ENCODE measurements at places on chromosomes 3 and 15. TPM values are rescaled to one million over a fixed set of nuclear protein-coding genes. Genes with fewer than 3 reads are reported as not detected.

GRCh38 chr3:172129498-172129849 lies 90.1 kb downstream of the FNDC3B start:
- peaks cover 51% of the 10 kb centered on the region for H3K4me1 ChIP-seq
- peak overlapping the region; percentile 79 for H3K27ac ChIP-seq
- H3K4me3 ChIP-seq, result no peak overlapping the region
- no peak for DNase-seq
- H3K27me3 ChIP-seq, result no peaks in the 10 kb centered on the region

The CD96 gene
- 24.3 TPM for total RNA-seq

The POLR2M gene
- total RNA-seq, result 55.0 TPM

DNA sequence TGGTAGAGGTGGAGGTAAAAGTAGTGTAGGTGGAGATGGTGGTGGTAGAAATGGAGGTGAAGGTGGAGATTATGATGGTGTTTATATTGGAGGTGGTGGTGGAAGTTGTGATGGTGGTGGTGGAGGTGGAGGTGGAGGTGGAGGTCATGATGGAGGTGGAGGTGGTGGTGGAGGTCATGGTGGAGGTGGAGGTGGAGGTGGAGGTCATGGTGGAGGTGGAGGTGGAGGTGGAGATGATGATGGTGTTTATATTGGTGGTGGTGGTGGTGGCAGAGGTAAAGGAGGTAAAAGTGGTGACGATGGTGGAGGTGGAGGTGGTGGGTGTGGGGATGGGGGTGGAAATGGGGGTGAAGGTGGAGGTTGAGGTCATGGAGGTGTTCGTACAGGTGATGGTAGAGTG lies 107.8 kb downstream of the ASB7 start:
- H3K27me3 ChIP-seq, result no peaks in the 10 kb centered on the region
- DNase-seq, result no peak
- no peak overlapping the region for H3K27ac ChIP-seq
- H3K4me1 ChIP-seq, result no peaks in the 10 kb centered on the region
- no peaks in the 10 kb centered on the region for H3K36me3 ChIP-seq

The ACTRT3 gene
- total RNA-seq, result 2.1 TPM

- H3K4me1 ChIP-seq, result no peaks in the 10 kb centered on the region
- DNase-seq, result no peak
- H3K4me3 ChIP-seq, result no peak overlapping the region
- no peak overlapping the region for H3K27ac ChIP-seq
These were observed 73.3 kb upstream of the SNRK start for GRCh38 chr3:43212914-43213611.

The CACNA1D gene
- total RNA-seq, result 20.9 TPM

DNA sequence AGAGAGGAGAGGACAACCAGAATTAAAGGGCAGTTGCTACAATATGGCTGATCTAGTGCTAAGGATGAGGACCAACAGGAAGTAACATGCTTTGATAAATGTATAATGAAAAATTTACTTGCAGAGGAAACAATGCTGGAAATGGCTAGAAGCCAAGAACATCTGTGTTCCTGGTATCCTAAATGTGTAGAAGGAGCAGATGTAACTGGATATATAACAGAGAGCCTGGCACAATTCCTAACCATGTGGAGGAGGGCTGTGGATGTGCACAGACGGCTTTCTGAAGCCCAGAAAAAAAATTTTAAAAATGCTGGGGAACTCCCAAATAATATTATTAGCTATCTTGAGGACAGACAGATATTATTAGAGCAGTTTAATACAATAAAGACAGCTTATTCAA lies 159.4 kb upstream of the GBE1 start:
- H3K27ac ChIP-seq, result no peak overlapping the region
- H3K27me3 ChIP-seq, result no peaks in the 10 kb centered on the region
- no peak overlapping the region for H3K4me3 ChIP-seq
- DNase-seq, result no peak

The COL6A6 gene
- not detected for total RNA-seq

DNA sequence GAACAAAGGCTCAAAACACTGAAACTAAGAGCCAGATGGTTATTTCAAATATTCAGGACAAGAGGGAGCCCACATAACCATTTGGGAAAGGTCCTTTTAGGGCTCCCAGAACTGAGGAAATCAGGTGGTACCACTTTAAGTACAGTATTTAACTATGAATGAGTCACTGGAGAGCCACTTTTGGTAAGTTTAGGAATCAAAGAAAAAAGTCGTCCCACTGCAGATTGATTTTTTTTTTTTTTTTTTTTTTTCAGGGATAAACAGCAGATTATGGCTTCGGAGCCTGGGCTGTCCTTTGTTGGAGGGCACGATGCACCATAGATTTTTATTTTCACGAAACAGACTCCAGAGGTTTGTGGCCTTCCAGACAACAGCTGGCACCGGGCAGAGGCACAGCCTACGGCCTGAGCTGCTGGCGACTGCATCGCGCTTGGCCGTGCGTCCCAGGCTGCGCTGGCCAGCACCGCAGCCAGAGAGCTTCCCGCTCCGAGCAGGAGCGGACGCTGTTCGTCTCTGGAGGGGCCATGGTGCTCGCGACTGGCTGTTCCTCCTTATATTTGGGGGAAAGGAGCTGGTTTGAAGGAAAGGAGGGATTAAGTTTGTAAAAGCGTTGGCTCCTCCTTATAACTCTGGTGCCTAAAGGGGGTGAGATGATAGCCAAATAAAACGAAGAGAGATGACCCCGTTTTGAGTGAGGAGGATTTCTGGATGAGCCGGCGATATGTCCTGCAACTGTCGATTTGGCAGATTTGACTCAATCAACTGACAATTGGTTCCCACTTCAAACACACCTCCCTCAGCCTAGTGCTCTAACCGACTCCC lies 152.9 kb upstream of the GOLIM4 start:
- peaks cover 7% of the 10 kb centered on the region for H3K4me1 ChIP-seq
- no peaks in the 10 kb centered on the region for H3K36me3 ChIP-seq
- no peak for DNase-seq
- peak overlapping the region; percentile 53 for H3K4me3 ChIP-seq

- H3K4me1 ChIP-seq, result peaks cover 13% of the 10 kb centered on the region
- no peaks in the 10 kb centered on the region for H3K36me3 ChIP-seq
- no peaks in the 10 kb centered on the region for H3K27me3 ChIP-seq
- peak overlapping the region; percentile 71 for H3K4me3 ChIP-seq
- peak overlapping the region; percentile 91 for H3K27ac ChIP-seq
These were observed 4.0 kb downstream of the FBXL22 start for GRCh38 chr15:63601026-63601703.

The CD80 gene
- 2.4 TPM for total RNA-seq

The CRYGS gene
- total RNA-seq, result 60.7 TPM

The APBA2 gene
- 8.2 TPM for total RNA-seq

The NAALADL2 gene
- 10.1 TPM for total RNA-seq

The CCR3 gene
- not detected for total RNA-seq

Measured in transverse colon (tissue), 4 donors.